AG09319 (cell line): ENCODE measurements at places on chromosomes 12 and 14.

DNA sequence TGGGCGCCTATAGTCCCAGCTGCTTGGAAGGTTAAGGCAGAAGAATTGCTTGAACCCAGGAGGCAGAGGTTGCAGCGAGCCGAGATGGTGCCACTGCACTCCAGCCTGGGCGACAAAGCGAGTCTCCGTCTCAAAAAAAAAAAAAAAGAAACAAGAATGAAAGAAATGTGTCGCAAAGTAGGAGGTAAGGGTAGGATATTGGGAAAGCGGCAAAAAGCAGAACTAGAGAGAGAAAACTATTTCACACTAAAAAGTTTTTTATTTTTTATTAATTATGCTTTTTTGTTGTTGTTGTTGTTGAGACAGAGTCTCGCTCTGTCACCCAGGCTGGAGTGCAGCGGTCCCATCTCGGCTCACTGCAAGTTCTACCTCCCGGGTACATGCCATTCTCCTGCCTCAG, 17.7 kb downstream of the SBNO1 start:
- no peak for DNase-seq

- DNase-seq: no peak
Measured at GRCh38 chr12:6277982-6278438, 32.5 kb upstream of the PLEKHG6 start.

DNA sequence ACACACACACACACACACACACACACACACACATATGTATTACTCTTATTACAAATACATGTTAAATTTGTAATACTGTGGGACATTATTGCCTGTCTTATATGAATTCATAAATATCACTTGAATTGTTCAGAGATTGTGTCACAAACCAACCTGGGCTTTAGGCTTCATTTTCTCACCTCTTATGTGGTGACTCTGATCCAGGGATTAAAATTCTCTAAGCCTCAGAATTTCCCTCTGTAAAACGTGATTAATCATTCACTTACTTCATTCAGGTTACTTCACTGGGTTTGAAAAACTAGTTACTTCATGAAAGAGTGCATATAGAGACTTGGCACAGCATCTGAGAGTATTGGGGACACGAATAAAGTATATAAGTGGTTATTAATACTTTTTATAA, 240.3 kb upstream of the PDZRN4 start:
- DNase-seq: no peak

DNA sequence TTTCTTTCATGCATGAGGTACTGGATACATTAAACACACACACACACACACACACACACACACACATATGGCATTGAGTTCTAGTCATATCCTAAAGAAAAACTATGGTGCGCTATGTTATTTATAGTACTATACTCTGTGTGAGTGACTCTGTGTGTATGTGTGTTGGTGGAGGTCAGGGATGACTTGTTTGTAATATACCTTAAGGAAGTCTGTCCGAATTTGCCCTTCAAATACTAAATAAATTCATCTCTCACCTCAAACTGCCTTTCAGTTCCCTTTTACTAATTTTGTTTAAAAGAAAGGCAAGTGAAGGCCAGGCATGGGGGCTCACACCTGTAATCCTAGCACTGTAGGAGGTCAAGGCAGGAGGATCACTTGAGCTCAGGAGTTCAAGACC, 2.1 kb upstream of the AKAP5 start:
- DNase-seq: no peak

DNA sequence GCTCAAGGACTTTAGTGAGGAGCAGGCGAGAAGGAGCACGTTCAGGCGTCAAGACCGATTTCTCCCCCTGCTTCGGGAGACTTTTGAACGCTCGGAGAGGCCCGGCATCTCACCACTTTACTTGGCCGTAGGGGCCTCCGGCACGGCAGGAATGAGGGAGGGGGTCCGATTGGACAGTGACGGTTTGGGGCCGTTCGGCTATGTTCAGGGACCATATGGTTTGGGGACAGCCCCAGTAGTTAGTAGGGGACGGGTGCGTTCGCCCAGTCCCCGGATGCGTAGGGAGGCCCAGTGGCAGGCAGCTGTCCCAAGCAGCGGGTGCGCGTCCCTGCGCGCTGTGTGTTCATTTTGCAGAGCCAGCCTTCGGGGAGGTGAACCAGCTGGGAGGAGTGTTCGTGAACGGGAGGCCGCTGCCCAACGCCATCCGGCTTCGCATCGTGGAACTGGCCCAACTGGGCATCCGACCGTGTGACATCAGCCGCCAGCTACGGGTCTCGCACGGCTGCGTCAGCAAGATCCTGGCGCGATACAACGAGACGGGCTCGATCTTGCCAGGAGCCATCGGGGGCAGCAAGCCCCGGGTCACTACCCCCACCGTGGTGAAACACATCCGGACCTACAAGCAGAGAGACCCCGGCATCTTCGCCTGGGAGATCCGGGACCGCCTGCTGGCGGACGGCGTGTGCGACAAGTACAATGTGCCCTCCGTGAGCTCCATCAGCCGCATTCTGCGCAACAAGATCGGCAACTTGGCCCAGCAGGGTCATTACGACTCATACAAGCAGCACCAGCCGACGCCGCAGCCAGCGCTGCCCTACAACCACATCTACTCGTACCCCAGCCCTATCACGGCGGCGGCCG, 1.1 kb downstream of the PAX9 start:
- no peak for DNase-seq

GRCh38 chr14:22510527-22511110, 78.4 kb downstream of the DAD1 start:
- no peak for DNase-seq

DNA sequence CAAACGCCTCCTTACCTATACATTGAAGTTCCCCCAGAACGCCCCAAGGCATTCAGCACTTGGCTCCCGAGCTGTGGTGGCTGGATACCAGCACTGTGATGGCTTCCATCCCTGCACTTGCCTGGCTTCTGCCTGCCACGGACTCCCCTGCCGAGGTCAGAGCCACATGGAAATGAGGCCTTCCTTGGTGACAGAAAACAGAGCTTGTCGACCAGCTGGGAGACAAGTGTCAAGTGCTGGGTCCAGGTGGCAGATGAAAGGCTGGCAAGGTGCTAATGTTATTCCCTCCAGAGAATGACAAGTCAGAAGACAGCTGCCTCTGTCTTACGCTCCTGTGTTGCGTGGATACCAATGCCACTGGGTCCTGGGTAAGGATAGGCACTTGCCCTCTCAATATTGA, 26.2 kb upstream of the GNG2 start:
- DNase-seq: no peak

DNA sequence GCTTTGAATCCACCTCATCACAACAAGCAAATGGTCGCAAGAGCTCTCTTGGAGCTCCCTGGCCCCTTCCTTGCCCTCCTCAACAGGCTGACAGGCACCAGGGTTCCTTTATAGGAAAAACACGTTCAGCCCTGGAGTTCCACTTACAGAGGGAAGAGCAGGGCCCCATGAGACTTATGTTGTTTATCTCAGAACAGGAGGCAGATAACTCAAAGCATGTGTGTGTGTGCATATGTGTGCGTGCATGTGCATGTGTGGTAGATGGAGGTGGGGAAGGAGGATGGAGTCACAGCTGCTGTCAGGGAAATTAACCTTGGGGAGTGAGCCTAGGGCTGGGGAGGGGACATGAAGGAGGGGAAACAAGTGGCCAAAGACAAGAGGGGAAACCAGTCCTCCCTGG, 138.1 kb downstream of the DPF3 start:
- DNase-seq: peak; percentile 46

- no peak for DNase-seq
Measured at GRCh38 chr12:43112101-43112920, 439.7 kb downstream of the ADAMTS20 start.

GRCh38 chr12:113248842-113249435, 27.7 kb downstream of the TPCN1 start:
- DNase-seq: no peak

GRCh38 chr12:31260840-31261239, 65.1 kb downstream of the SINHCAF start:
- no peak for DNase-seq

DNA sequence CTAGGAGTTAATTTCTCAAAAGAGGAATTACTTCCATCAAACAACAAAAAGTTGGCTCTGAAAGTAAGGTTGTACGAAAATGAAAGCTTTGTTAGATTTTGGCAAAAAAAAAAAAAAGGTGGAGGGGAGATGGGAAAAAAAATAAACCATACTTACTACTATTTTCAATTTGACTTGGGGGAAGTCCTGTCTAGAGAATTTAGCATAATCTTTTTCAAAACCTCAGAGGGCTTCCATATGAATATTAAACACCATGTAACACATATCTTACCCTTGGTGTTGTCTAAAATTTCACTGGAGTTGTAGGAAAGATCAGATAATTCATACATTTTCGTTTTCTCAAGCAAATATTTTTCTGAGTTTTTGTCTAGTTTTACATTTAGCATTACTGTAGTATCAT, 17.5 kb downstream of the GRIP1 start:
- no peak for DNase-seq

DNA sequence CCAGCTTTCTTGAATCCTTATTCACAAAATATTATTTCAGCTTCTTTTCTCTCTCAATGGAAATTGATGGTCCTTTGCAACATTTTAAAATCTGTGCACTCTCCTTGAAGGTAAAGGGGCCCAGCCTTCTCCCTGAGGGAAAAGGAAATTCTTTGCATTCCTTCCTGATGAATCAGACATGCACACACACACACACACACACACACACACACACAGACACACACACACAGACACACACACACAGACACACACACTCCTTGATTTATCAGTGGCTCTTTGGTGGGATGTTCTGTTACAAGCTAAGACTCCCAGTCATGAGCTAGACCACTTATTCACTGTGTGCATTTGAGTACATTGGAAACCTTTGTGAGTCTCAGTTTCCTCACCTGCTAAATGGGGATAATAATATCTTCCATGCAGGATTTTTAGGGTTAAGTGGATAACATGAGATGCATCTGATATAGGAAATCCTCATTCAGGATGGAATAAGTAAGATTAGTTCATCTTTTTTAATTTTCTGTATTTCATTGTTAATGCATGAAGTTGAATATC, 45.1 kb upstream of the HMGA2 start:
- DNase-seq: no peak

DNA sequence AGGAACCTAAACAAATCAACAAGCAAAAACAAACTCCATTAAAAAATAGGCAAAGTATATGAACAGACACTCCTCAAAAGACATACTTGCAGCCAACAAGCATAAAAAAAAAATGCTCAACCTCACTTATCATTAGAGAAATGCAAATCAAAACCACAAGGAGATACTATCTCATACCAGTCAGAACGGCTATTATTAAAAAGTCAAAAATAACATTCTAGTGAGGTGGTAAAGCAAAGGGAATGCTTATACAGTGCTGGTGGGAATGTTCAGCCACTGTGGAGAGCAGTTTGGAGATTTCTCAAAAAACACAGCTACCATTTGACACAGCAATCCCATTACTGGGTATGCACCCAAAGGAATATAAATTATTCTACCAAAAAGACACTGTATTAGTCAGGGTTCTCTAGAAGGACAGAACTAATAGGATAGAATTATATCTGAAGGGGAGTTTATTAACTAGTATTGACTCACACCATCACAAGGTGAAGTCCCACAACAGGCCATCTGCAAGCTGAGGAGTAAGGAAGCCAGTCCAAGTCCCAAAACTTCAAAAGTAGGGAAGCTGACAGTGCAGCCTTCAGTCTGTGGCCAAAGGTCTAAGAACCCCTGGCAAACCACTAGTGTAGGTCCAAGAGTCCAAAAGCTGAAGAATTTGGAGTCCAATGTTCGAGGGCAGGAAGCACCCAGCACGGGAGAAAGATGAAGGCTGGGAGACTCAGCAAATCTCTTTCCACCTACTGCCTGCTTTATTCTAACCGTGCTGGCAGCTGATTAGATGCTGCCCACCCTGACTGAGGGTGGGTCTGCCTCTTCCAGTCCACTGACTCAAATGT, 101.6 kb upstream of the KRAS start:
- DNase-seq: no peak

GRCh38 chr12:29429999-29430715, 49.2 kb upstream of the ERGIC2 start:
- DNase-seq: no peak

DNA sequence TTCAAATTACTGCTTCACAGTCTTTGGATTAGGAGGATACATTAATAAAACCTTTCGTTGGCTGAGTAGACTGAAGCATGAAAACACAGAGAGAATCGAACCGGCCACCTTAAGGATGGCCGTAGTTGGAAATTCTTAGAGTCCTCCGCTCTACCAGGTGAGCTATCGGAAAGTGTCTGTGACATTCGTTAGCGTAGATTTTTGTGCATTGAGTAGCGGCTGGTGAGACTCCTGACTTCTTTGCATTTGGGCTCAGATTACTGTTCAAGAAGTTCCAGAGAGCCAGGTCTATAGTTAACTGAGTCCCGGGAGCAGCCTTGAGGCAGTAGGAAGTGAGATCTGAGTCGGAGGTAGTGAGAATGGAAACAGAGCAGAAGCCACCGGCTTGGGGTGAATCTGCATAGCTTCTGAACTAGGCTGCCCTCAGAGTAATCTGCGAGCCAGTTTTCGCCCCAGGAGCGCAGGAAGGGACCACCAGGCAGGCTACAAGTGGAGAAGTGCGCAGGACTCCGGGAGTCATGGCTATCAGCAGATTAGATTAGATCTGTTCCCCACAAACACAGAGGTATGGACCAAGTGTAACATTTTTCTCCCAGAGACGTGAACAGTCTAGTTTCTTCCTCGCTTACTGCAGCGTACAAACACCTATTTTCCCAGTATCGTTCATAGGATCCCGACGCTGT, 11.0 kb downstream of the OR6S1 start:
- DNase-seq: no peak

- peak; percentile 67 for DNase-seq
Measured at GRCh38 chr14:73662487-73662943, 17.7 kb downstream of the DNAL1 start.

DNA sequence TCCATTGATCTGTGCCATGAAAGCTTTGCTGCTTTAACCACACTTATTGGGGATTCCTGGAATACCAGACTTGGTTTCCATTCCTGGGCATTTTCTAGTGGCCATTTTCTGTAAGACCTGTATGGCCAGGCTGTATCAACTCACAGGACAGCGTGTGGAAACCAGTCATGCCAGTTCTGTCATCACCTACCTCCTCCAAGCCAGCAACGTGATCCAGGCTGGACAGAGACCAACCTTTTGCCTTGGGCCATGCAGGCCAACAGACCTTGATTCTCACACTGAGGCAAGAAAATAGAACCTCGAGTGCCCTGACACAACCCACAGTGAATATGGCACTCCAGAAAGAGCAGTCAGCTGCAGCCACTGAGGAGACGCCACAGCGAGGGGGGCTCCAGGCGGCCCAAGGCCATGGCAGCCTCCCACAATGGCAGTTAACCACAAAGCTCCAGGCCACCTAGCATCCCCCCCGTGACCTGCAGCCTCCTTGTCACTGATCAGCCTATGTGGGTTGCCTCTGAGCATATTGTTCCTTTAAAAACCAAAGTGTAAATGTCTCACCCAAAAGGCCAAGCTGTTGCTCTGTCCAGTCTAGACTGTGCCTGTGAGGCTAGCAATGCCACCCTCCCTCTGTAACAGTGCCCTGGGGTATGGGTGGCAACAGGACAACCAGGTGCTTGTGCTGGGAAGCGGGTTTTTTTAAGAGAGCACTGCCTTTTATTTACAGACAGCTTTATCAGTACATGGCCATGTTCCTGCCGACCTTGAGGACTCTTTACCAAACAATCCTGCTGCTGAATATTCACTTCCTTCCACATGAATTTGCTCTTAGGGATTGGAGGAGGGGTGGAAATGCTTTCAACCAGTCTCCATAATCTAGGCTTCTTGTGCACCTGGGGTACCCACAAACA, 168.7 kb upstream of the HIF1A start:
- DNase-seq: no peak

- peak; percentile 51 for DNase-seq
Measured at GRCh38 chr12:102439426-102440405, 40.6 kb downstream of the IGF1 start.

GRCh38 chr12:25942709-25943108, 15.8 kb upstream of the RASSF8 start:
- DNase-seq: no peak
